ENCODE measurements at places on chromosomes 1 and 21.

DNA sequence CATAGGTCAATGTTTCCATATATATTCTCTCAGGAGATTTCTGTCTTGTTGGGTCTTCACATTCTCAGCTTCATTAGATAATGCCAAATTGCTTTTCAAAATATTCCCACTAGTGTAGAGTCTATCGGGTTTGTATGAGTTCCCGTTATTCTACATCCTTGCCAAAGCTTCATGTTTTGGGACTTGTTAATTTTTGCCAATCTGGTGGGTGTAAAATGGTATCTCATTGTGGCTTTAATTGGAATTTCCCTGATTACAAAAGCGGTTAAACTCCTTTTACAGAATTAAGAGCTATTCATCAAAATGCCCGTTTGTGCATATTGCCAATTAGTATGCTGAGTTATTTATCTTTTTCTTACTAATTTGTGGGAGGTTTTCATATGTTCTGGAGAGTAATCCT lies 708.4 kb upstream of the ADAMTS5 start:
- ATAC-seq, result no peak

DNA sequence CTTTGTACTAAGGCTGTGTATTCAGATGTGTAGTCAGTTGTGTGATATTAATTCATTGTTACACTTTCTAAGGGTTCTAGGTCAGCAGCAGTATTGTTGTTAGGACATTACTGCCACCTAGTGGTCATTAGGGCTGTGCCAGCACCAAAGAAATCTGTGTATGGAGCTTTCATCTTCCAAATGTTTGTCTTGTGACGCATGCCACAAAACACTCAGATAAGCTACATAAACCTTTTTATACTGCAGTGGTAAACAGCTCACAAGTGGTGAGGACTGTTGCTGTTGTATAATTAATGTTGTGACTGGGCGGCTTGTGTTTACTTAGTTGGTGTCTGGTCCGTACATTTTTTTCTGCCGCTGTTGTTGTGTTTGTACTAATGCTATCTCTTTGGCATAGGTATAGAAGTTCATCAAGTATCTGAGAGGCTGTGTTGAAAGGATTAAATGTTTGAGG lies 51.7 kb downstream of the S1PR1 start:
- ATAC-seq, result peak; percentile 75

- no peak for ATAC-seq
These were observed 17.5 kb downstream of the RNF2 start for GRCh38 chr1:185062710-185063370.

GRCh38 chr1:13801655-13802486 lies 101.9 kb downstream of the PRDM2 start:
- no peak for ATAC-seq

GRCh38 chr1:157193702-157194391 lies 55.7 kb upstream of the ETV3 start:
- ATAC-seq, result no peak

DNA sequence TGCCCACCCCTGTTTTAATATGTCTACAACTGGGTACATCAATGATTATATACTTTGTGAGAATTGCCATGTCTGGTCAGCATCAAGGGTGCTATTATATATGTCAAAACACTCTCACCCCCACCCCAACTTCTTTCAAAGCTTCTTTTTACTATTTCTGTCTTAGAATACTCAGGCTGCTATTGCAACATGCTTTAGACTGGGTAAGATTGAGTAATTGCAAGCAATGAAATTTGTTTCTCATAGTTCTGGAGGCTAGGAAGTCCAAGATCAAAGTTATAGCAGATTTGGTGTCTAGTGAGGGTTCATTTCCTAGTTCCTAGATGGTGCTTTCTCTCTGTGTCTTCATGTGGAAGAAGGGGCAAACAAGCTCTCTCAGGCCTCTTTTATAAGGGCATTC lies 100.5 kb upstream of the KCNK1 start:
- ATAC-seq, result no peak

- ATAC-seq, result no peak
These were observed 317 bp downstream of the SPAG17 start for GRCh38 chr1:118184739-118185083.

- no peak for ATAC-seq
These were observed 6.7 kb downstream of the C1QTNF12 start for GRCh38 chr1:1239614-1240347.

DNA sequence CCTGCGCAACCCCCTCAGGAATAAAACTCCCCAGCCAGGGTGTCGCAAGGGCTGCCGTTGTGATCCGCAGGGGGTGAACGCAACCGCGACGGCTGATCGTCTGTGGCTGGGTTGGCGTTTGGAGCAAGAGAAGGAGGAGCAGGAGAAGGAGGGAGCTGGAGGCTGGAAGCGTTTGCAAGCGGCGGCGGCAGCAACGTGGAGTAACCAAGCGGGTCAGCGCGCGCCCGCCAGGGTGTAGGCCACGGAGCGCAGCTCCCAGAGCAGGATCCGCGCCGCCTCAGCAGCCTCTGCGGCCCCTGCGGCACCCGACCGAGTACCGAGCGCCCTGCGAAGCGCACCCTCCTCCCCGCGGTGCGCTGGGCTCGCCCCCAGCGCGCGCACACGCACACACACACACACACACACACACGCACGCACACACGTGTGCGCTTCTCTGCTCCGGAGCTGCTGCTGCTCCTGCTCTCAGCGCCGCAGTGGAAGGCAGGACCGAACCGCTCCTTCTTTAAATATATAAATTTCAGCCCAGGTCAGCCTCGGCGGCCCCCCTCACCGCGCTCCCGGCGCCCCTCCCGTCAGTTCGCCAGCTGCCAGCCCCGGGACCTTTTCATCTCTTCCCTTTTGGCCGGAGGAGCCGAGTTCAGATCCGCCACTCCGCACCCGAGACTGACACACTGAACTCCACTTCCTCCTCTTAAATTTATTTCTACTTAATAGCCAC lies 696 bp downstream of the TGFB2 start:
- peak; percentile 71 for ATAC-seq

- no peak for ATAC-seq
These were observed 54.9 kb upstream of the NEK7 start for GRCh38 chr1:198101716-198102453.

Data from gastroesophageal sphincter (tissue), 4 donors.